ENCODE measurements at places on chromosomes 7 and 10.
A peak's percentile ranks its signal among the peaks of the same experiment; 100 is the strongest.

DNA sequence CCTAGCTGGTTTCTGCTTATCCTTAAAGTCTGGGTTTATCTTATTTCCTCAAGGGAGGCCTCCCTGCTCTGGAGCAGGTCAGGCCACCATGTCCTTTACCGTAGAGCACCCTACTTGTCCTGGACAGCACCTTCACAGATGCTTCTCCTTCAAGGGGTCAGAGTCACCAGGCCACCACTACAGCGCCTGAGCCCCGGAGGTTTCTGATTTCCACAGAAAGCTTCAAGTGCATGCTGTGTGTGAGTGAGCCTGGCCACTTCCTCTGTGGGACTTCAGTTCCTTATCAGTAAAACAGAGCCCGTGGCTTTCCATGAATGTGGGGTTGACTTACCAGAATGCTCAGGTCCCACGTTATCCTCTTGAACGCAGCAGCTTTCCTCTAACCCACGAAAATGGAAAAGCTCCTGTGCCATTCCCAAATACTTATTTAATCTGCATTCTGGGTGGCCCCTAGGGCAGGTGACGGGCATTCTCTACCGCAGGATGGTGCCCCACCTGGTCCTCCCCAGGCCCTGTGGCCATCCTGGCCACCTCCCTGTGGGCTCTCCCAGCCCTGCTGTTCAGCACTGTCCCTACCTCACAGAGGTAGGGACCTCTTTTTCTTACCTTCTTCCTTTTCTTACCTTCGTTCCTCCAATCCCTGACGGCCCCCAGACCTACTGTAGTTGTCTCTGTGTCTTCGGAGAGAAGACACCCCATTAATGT is 1.4 kb upstream of the DOCK1 start:
- no peak for DNase-seq

DNA sequence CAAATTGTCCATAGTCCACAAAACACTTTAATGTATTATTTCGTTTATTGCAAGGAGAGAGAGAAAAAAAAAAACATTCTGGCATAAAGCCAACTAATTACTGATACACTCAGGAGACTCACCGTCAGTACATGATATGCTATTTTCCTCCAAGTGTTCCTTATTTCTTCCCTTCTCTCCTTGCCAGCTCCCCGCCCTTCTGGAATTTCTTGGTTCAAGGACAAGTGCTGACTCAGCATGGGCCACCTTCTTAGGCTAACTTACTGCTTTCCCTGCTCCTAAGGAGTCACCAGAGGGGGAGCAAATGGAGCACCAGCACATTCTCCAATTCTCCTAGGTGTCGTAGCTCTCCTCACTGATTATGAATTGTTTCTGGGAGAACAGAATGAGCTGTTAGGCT is 133.8 kb upstream of the HDAC9 start:
- no peak for DNase-seq

DNA sequence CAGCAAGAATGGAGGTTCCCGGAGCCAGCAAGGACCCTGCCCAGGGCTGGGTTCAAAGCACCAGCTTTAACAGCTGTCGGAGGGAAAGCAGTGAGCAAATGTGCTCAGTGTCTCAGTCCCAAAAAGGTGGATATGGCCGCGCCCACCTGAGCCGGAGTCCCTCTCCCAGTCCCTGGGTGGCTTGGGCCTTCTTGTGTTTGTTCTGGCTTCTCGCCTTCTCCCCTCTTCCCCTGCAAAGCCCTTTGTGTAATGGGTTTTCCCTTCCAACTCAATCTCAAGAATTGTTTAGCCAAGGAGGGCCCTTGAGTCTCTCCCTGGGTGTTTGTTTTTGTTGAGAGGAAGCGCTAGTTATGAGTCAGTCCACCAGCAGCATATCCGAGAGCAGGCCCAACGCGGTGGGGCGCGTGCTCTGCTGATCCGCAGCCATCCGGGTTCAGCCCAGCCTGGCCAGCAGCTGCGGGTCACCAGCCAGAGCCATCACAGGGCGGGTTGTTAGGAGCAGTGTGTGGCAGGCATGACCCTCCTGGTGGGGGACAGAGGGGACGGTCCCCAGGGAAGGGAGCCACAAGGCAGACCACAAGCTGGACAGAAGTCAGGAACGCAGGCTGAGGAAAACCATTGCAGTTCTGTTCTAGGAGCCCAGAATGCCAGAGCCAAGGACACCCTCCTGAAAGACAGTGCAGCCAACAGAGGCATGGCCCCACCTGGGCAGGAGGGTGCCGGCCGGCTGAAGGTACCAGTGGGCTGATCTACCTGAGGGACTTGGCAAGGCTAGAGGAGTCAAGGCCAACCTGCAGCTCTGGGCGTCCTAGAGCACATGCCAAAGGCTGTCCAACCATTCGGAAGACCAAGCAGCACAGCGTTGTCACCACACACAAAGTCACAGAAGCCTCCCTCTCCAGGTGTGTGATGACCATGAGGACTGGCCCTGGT is 21.3 kb downstream of the CALML3 start:
- no peak for DNase-seq

- no peak for DNase-seq
These were observed 160.7 kb upstream of the PCBD1 start for GRCh38 chr10:71048971-71049615.

GRCh38 chr7:139567647-139568345 is 44.3 kb downstream of the CLEC2L start:
- DNase-seq: no peak

GRCh38 chr10:77268721-77269120 is 368.9 kb downstream of the KCNMA1 start:
- no peak for DNase-seq

GRCh38 chr10:24952143-24952706 is at the start of gene PRTFDC1:
PRTFDC1 (minus strand) TSS chr10:24952606; CDS start chr10:24952575, 31 bp downstream.
- peak; percentile 22 for DNase-seq

- no peak for DNase-seq
These were observed 77.8 kb downstream of the PAX2 start for GRCh38 chr10:100823194-100823593.

DNA sequence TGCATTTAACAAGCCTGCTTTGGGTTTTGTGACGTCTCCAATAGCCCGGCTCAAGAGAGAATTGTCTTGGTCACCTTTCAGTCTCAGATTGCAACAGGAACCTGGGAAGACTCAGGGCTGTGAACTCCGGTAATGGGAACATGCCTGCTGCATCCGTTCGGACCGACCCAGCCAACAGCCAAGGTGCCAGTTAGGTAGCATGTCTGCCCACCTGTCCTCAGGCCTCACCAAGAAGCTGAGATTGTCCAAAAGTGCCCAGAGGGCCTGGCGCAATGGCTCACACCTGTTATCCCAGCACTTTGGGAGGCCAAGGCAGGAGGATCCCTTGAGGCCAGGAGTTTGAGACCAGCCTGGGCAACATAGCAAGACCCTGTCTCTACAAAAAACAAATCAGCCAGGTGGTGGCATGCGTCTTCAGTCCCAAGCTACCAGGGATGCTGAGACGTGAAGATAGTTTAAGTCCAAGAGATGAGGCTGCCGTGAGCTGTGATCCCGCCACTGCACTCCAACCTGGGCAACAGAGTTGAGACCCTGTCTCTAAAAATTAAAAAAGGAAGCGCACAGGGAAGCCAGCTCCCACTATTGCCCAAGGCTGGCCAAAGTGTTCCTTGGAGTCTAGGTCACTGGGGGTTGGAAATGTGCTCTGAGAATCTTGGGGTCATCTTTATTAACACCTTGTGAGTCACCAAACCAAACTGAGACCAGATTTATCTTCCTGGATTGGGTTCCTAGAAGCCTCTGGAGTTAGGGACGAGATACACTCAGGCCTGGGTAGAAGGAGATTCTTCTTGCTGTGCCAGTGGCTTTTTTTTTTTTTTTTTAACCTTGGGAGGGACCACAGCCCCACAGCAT is 26.9 kb downstream of the BAG3 start:
- DNase-seq: no peak

DNA sequence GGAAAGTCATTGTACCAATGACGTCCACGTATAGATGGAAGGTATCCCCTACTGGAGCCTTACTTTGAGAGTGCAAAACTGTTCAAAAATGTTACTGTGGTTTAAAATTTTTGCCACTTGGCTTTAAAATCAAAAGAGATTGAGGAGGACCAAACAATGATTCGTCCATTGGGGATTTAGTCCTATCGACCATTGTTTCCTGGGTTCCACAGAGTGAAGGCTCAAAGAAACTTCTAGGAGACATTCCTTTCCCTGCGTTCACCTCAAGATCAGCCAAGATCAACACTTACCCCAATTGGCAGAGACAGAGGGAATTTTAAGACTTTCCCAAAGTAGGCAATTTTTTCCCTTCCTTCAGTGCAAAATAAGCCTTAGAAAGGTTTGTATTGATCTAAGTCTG is 152.3 kb downstream of the NEBL start:
- no peak for DNase-seq

- DNase-seq: no peak
These were observed 313.1 kb upstream of the SMIM30 start for GRCh38 chr7:113431406-113431805.

- DNase-seq: no peak
These were observed 66.5 kb downstream of the SYPL1 start for GRCh38 chr7:106045586-106045985.

- DNase-seq: no peak
These were observed 193.4 kb upstream of the VWC2 start for GRCh38 chr7:49580000-49580399.

DNA sequence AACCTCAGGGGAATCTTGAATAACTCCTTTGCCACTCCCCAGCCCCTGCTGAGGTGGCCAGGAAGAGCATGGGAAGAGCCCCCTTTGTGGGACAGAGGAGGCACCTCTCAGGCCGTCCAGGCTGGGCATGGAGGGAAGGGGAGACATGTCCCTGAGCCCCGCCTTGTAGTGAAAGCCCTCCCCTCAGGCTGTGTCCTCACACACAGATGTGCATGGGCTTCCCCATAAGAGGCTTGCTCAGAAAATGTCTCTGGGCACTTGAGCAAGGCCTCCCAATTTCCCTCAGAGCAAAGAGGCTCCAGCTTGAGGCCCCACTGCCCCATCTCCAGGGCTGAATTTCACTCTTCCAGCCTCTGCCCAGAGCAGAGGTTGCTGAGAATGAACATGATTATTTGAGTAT is 3.8 kb downstream of the TMEM72 start:
- DNase-seq: no peak

DNA sequence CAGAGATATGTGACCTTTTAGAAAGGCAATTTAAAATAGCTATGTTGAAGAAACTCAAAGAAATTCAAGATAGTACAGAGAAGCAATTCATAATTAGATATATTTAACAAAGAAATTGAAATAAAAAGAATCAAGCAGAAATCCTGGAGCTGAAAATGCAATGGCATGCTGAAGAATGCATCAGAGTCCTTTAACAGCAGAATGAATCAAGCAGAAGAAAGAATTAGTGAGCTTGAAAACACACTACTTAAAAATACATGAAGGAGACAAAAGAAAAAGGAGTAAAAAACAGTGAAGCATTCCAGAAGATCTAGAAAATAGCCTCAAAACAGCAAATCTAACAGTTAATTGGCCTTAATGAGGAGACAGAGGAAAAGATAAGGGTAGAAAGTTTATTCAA is 20.0 kb downstream of the ZPBP start:
- DNase-seq: no peak

GRCh38 chr7:29370531-29371314 is 176.1 kb downstream of the CHN2 start:
- no peak for DNase-seq

DNA sequence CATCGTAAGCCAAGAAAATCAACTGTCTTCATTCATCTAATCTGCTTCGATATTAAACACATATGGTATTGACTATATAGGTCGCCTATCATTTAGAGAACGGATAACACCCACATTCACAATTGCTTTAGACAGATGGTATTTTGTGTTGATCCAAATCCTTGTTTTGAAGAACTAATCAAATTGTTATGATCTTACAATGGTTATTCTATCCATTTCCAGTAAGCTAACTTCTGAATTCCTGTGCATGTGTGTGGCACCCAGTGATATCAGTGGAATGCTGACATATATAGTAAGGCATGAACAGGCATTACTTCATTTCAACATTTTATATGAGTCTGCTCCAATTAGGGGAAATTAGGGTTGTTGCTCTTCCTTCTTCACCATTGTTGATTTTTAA is 98.8 kb downstream of the SEMA3E start:
- DNase-seq: no peak

GRCh38 chr10:96400465-96400864 is 41.7 kb upstream of the OPALIN start:
- no peak for DNase-seq

- no peak for DNase-seq
These were observed 125.0 kb downstream of the DPY19L1 start for GRCh38 chr7:34912236-34912635.

- DNase-seq: no peak
These were observed 11.4 kb downstream of the NET1 start for GRCh38 chr10:5423771-5424170.

- DNase-seq: no peak
These were observed 129.5 kb upstream of the MYO3A start for GRCh38 chr10:25804505-25804904.

- DNase-seq: no peak
These were observed 10.9 kb upstream of the PLAU start for GRCh38 chr10:73900064-73900463.

DNA sequence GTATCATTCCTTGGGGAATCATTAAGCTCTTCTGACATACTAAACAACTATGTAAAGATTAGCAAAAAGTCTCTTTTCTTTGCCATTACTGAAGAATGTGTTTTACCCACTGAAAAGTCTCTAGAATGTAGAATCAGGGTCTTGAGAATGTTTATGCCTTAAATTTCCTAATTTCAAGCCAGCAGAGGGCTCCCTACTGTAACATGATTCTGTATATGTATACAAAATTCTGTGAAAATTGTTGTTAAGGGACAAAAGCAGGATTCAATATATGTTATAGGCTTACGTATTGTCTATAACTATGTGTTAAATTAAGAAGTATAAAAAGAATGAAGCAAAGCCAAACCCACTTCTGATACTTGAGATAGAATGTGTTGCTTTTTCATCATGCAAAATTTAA is 296.9 kb upstream of the DGKB start:
- no peak for DNase-seq

GRCh38 chr10:89091496-89091895 is 100.9 kb downstream of the FAS start:
- DNase-seq: no peak

- DNase-seq: no peak
These were observed 12.9 kb upstream of the FIGNL1 start for GRCh38 chr7:50463035-50463434.

DNA sequence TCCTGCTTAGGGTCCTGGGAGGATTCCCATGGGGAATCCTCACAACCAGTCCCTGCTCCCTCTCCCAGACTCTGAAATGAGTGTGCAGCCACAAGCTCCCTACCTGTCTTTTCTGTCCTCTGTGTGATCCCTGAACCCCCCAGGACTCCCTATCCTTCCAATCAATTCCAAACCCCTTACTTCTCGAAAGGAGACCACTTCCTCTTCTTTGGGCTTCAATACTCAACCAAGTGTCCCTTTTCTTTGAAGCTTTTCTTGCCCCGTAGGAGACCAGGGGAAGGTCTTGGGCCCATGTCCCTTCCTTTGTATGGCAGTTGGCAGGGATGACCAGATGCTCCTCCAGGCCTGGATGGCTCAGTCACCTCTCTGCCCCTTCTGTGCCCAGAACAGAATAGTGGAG is 1.7 kb downstream of the AEBP1 start:
- no peak for DNase-seq

- DNase-seq: no peak
These were observed 171.0 kb upstream of the SHH start for GRCh38 chr7:155983176-155983815.

All from central memory CD4-positive, alpha-beta T cell (primary cell).